SK-MEL-5 (cell line): ENCODE measurements at places on chromosomes 2 and 18. TPM values are rescaled to one million over a fixed set of nuclear protein-coding genes. Genes with fewer than 3 reads are reported as not detected.

The OLA1 gene
- 87.8 and 94.5 TPM in 2 replicates for total RNA-seq

The MAP3K19 gene
- total RNA-seq = not detected in 2 replicates

The IHH gene
- not detected in 2 replicates for total RNA-seq

The SRD5A2 gene
- total RNA-seq = not detected in 2 replicates

The ABCG5 gene
- total RNA-seq = 0.08 and 0.11 TPM in 2 replicates

The IKZF2 gene
- total RNA-seq = 0.32 and 0.79 TPM in 2 replicates

The RHOB gene
- 74.0 and 79.5 TPM in 2 replicates for total RNA-seq

The GAL3ST2 gene
- not detected in 2 replicates for total RNA-seq

The ST8SIA3 gene
- not detected in 2 replicates for total RNA-seq

The SPDYA gene
- 0.88 and 1.2 TPM in 2 replicates for total RNA-seq

The KLHL14 gene
- 0.13 and 0.43 TPM in 2 replicates for total RNA-seq

The COA5 gene
- total RNA-seq = 45.0 and 46.4 TPM in 2 replicates
